Choroid plexus epithelial cell (primary cell): ENCODE measurements at places on chromosomes 4 and X.

DNA sequence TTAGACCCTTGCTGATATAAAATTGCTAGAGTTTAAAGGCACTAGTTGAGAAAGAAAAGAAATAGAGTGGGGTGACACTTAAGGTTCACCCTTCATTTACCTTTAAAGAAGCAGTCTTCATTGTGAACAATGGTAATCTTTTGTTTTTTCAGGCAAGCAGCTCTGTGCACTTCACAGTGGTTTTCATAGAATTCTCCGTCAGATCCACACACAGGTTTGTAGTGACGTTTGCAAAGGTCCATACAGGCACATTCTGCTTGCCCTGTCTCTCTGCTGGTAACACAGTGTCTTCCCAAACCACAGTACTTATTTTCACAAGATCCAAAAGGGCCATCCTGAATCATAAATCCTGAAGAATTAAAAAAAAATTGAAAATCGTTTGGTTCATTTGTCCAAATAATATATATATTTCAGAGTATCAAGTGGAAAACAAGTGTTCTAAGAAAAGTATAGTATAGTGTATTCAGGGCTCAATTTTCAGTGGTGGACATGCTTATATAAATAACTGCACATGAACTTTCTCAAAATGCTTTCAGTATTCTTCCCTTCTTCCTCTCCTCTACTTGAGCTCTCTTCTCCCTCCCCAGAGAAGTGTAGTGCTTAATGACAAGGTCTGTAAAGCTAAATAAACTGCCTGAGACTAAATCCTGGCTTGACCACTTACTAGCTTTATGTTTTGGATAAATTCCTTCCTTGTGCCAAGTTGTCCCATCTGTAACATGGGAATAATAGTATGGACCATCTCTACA lies 243.3 kb downstream of the FSTL5 start:
- DNase-seq = no peak

DNA sequence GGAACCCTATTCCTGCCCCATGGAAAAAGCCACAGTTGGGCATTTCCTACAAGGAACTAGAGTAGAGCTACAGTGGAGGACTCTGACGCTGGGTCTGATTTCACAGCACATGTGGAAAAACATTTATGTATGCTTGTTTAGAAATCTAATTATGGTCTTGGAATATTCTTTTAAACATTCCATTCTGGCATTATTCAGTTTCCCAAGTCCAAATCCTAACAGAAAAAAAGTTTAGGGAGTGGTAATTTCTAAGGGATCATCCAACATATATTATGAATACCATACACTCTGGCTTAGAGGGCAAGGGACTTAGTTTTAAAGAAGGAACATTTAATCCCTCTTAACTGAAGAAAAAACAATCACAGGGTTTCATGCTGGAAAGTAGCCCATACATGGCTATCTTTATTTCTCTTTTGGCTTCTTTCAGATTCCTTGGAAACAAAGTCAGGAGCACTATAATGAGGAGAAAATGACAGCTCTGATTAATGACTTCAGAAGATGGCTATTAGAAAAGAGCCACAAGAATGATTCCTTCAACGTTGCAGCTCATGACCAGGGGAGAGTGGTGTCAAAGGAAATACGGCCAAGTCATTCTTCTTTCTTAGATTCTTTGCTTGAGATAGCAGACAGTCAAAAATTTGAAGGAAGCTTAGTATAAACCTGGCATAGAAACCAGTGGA lies 56.1 kb downstream of the CNGA2 start:
- peak; percentile 5 for DNase-seq

DNA sequence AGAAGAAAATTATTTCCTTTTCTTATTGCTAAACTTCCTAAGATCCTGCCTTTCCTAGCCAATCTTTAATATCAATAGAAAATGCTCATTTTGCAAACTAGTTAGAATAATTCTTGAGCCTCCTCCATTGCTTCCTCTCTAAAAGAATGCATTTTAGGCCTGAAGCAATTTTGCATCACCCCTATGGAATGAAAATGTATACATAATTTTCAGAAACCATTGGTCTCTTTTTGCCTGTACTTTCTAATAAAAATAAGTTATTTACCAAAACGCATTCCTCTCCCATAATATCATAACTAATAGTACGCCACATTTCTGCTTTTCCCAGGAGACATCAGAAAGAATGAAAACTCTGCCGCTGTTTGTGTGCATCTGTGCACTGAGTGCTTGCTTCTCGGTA lies 1.7 kb downstream of the MUC7 start:
- DNase-seq = no peak

- peak; percentile 90 for DNase-seq
Measured at GRCh38 chrX:115690511-115691216, 129.7 kb downstream of the PLS3 start.

GRCh38 chrX:100407147-100407783 lies 2.8 kb downstream of the PCDH19 start:
- DNase-seq = no peak

DNA sequence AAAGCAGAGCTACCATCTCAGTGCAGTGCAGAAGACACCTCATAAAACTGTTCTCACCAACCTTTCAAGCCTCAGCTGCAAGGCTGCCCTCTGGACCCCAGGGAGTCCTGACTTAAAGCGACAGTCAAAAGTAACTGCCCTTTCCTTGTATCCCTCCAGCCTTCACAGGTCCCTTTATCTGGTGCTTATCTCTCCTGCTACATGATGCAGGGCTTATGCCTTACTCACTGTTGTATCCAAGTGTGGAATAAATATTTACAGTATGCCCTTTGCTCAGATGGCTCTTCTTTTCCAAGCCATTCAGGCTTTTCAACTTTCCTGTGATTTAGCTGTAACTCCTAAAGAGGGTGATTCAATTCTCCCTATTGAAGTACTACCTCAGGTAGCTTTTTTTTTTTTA lies 92.6 kb downstream of the KDR start:
- DNase-seq = peak; percentile 40

- DNase-seq = no peak
Measured at GRCh38 chr4:102405821-102406401, 60.6 kb upstream of the SLC39A8 start.

DNA sequence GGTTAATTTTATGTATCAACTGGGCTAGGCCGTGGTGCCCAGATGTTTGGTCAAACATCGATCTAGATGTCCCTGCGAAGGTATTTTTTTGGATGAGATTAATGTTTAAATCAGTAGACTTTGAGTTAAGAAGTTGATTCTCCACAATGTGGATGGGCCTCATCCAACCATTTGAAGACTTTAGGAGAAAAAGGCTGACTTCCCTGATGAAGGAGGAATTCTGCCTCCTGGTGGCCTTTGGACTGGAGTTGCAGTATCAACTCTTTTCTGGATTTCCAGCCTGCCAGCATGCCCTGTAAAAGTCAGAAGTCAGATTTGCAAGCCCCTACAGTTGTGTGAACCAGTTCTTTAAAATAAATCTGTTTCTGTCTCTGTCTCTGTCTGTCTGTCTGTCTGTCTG lies 91.4 kb downstream of the STK32B start:
- DNase-seq = peak; percentile 75

- peak; percentile 54 for DNase-seq
Measured at GRCh38 chrX:40105835-40106675, 8.3 kb upstream of the BCOR start.

DNA sequence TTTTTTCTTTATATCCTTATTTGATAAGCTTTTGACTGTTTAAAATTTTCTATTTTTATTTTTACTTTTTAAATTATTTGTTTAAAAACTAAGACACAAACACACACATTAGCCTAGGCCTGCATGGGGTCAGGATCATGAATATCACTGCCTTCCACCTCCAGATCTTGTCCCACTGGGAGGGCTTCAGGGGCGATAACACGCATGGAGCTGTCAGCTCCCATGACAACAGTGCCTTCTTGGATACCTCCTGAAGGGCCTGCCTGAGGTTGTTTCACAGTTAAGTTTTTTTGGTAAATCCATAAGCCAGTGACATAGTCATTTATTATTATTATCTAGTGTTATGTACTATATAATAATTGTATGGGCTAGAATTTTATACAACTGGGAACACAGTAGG lies 85.4 kb upstream of the FAT1 start:
- DNase-seq = no peak

GRCh38 chr4:153728660-153729059 lies 31.2 kb downstream of the RNF175 start:
- no peak for DNase-seq

GRCh38 chr4:88964450-88964849 lies 92.5 kb downstream of the FAM13A start:
- DNase-seq = peak; percentile 51

DNA sequence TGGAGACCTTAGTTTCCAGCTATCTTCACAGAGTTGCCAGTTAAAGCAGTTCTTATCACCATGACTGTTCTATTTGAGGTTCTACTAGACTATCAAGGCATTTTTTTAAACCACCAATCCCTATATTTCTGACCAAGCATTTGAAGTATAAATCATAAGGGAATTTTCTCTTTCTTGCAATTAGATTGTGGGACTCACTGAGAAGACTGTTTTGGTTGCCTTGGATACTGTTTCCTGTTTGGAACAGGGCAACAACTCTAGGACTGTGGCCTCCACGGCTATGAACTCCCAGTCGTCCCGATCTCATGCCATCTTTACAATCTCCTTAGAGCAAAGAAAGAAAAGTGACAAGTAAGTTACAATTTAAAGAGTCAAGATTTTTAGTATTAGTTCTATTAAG lies 11.8 kb downstream of the KIF4A start:
- peak; percentile 62 for DNase-seq

DNA sequence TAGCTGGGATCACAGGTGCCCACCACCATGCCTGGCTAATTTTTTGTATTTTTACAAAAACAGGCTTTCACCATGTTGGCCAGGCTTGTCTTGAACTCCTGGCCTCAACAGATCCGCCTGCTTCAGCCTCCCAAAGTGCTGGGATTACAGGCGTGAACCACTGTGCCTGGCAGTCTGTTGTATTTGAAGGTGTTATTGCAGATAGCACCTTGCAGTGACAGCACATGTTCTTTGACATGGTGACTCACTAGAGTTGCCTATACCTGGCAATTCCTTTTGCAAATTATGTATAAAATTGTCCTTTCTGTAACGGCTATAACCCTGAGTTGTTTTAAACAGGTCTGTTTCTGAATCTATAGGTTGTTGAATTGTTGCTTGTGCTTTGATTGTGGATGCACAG lies 7.9 kb downstream of the OGT start:
- DNase-seq = no peak

DNA sequence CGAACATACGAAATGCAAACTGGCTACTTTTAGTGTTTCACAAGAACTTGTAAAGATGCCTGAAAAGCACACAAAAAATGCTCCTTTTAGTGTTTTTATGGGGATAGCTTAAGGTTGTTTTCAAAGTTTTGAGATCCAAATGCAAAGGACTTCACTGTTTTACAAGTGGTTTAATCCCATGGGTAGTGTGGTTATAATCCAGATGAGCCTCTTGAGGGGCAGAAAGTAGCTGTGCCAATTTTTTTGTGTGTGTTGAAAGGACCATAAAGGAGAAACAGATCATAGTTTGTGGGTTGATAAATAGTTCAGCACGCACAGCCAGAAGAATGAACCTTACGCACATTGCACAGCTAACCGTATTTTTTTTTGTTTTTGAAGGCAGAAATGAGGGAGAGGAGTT lies 126.9 kb upstream of the GIMD1 start:
- no peak for DNase-seq

DNA sequence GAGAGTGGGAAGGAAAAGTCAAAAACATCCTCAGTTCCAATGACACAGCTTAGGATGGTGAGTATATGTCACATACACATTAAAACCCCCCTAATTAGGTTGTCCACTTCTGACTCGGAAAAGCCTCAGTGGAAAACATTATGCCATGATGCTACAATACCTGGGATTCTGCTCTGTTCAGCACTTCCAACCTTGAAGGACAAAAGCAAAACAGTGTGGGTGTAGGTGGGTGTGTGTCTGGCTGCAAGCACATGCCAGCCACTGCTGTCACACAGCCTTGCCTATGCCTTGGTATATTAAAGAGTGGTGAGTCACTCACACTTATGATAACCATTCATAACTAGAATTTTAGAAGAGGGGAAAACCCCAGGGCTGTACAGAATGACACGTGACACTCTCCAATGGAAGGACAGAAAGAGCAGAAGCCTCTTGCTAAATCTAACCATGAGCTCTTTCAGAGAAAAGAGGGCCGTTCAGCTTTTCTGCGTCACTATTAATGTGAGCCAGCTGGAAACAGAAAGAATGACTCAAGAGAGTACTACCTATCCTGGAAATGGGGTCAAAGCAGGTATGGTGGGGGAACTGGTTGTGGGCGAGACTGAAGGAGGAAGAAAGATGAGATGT lies 159.6 kb downstream of the TET2 start:
- DNase-seq = peak; percentile 7

DNA sequence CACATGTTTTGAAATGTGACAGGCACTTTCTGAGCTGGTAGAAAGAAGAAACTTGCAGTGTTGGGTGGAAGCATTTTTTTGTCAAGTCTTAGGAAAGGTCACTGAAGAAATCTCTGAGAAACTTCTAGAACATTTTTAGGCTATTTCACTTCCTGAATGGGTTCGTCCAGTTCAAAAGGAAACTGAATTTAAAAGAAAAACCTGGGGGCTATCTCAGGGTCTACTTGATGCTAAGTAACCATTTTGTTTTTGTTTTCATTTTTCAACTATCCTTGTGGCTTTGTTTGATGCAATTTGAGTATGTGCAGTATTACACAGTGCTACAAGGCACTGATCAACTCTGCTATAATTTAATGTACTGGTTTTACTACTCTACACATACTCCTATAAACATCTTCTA lies 34.0 kb upstream of the AMOT start:
- no peak for DNase-seq

- no peak for DNase-seq
Measured at GRCh38 chr4:35464964-35465528, 779.3 kb downstream of the ARAP2 start.

DNA sequence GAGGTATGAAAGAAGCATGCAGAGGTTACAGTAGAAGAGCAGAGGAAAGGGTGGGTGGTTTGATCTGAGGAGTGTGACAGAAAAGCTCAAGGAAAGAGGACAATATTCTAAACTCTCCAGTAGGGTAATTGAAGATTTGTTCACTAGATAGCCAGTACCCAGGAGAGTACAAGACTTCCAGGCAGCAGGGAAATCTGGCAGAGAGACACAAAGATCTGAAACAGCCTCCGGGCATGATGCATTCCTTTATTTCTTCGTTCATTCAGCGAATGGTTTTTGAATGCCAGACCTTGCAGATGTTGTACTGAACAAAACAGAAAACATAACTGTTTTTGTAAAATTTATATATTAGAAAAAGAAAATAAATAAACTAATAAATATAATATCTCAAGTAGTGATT lies 766.6 kb downstream of the FAT4 start:
- no peak for DNase-seq

DNA sequence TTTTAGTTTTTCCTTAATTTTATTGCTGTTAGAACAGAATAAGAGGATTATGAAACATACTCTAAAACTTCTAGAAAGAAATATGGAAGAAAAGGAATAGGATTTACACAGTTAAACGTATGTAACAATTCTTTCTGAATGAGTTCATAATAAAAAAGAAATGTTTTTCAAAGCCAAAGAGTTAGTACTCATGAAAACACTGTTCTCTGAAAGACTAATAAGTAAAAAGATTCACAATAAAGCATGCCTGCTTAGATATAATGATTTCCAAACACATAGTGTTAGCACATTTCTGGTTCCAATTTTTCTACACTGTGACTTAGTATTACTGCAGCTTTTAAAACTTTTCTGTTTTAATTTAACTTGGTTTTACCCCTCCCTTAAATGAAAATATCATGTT lies 49.8 kb upstream of the PRSS48 start:
- no peak for DNase-seq
